ENCODE measurements at places on chromosomes 7 and 10.

GRCh38 chr10:46527241-46527811 lies 29.1 kb downstream of the GPRIN2 start:
- no peak for DNase-seq

DNA sequence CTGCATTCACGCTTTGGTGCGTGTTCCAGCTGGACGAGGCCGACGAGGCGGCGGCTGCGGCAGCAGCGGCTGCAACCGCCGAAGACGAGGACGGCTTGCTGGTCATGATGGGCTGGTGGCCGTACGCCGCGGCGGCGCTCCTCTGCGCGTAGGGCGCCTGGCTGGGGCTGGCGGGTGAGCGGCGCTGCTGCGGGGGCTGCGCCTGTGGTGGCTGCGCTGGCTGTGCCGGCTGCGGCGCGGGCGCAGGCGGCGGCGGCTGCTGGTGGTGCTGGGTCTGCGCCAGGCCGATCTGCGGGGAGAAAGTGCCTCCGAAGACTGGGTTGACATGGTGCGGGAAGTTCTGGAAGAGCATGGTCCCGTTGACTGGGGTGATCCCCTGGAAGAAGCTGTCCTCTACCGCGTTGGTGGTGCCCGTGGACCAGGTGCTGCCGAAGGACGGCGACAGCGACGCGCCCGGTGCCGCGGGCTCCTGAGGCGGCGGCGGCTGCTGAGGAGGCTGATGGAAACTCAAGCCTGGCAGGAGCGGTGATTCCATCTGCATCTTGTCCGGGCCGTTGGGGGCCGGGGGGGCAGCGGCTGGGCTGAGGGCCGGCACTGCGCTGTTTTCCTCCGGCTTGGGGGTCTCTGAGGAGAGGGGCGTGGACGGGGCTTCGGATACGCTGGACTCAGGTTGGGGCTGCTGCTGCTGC lies 51.1 kb downstream of the CPEB3 start:
- DNase-seq, result peak; percentile 40

DNA sequence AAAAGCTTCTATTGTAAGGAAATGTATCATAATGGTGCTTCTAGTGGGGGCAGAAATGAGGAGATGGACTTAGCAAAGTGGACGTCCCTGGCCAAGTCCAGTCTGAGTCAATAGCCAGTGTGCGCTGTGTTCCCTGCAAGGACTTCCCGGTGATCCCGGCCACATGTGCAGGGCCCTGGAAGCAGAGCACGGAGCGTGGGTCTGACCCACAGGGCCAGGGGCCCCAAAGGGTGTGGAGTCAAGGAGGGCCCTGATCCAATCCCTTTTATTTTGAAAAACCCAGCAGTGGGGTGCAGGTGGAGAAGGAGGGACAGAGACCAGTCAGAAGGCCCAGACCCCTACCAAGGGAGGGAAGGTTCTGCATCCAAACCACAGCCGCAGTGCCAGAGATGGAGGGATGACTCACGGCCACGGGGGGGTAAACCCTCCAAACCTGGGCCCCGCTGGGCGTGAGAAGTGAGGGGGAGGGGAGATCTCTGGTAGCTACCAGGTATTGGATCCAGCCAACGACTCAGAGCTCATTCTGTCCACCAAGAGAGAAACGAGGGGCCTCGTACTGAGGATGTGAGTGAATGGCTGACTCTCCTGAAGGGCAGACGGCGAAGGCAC lies 57.2 kb upstream of the VIPR2 start:
- no peak for DNase-seq

GRCh38 chr10:92891885-92892690 lies 43.8 kb downstream of the EXOC6 start:
- peak; percentile 81 for DNase-seq

- DNase-seq, result no peak
Measured at GRCh38 chr7:96870185-96870584, 135.2 kb upstream of the DLX6 start.

- peak; percentile 41 for DNase-seq
Measured at GRCh38 chr10:98246911-98247805, 20.8 kb downstream of the LOXL4 start.

DNA sequence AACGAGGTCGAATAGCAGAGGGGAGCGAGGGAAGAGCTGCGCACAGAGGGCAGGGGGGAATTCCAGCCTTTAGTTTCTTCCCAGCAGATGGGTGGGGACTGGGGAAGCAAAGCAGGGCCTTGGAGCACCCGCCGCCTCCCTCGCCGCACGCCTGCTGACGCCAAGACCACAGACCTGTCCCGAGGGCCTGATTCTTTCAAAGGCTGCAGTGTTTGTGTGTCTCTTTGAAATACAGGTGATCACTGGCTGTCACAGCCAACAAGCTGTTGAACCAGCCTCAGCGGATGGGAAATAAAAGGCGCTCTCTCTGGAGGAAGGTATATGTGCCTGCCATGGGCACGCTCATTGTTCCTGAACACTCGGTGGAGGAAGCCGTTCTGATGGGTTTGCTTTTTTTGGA lies 119.3 kb downstream of the FAM53B start:
- DNase-seq, result no peak

DNA sequence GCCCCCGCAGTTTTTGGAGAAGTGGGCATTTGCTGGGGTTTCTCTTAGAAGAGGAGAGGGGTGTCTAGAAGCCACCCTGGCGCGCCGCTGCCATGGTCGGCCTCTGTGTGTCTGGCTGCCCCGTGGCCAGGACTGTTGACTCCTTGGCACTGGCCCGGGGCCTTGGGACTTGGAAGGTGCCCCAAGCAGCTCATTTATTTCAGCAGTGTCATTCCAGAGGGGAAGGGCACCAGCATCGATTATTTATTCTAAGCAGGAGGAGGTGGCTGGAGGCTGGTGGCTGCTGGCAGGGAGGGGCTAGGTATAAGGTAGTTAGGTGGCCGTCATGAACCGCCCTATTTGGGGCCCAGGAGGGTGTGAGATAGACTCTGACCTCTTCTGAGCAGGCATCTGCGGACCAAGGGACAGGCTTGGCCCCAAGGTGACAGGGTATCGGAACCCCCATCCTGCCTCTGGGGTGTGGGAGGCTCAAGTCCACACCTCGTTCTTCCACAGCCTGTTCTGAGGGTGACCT lies 1.6 kb downstream of the GTF2IRD1 start:
- DNase-seq, result no peak

- no peak for DNase-seq
Measured at GRCh38 chr7:69402696-69403095, 195.6 kb upstream of the AUTS2 start.

- peak; percentile 71 for DNase-seq
Measured at GRCh38 chr7:113199841-113200240, 81.5 kb upstream of the SMIM30 start.

DNA sequence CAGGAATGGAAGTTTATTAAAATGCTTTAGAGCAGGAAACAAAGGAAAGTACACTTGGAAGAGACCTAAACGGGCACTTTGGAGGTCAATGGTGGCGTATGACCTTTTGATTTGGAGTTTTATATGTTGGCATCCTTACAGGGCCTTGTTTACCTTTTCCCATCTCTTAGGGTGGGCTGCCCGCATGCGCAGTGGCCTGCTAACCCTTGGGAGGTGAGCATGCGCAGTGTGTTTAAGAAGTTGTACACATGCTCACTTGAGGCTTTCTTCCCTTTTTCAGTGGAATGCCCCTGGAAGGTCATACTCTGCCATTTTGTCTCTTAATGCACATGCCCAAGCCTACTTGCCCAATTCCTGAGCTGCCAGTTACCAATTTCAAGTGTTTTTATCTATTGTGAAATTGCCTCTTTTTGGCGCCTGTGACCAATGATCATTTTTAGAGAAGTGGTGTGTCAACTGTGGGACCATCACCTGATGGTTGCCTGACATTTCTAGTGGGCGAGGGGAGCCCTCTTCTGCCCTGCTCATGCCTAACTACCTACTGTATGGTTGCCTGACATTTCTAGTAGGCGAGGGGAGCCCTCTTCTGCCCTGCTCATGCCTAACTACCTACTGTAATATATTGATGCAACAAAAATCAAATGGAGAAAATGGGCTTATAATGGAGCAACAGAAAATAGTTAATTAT lies 138.0 kb downstream of the PPP1R9A start:
- DNase-seq, result peak; percentile 32

DNA sequence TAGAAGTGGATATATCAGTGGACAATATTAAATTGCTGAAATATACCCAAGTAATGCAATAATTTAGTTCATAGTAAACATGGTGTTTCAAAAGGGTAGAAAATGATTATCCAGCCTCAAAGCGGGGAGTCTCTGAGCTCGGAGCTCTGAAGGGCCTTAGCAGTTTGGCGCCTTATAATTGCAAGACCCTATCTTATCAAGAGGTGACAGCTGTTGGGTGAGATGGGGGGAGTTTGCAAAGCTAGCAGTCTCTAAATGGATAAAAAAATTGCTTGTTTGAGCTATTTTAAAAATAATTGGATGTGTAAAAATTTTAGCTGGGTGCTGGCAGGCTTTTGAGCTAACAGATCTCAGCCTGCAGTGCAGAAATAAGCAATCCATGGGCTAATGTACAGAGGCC lies 219.2 kb downstream of the CCSER2 start:
- no peak for DNase-seq

DNA sequence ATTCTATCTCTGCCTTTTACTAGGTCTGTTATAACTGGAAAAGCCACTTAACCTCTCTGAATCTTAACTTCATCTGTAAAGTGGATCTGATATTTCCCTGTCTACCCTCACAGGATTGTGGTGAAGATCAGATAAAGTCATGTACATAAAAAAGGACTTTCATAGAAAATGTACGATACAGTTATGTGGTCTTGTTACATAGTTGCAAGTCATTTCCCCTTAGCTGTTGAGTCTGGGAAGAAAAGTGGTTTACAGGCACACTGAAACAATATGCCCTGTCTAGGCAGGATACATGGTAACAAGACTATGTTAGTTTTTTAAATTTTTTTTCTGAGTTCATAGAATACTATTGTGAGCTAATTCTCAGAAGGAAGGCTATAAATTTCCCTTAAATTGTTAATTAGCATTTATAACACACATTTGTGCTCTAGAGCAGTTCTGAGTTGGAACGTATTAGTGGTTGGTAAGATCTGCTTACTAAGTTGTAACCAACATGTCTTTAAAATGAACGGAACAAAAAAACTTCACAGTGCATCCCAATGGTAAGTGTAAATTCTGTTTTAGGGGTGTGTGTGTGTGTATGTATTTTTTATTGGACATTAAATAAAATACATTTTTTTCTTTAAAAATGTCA lies 7.1 kb upstream of the GSTO1 start:
- DNase-seq, result no peak

GRCh38 chr7:5797179-5797578 lies 15.7 kb upstream of the RNF216 start:
- no peak for DNase-seq
